ENCODE measurements at places on chromosomes 13 and 19.

GRCh38 chr19:46716672-46717033 is 261 bp downstream of the PRKD2 start:
- no peak for DNase-seq

DNA sequence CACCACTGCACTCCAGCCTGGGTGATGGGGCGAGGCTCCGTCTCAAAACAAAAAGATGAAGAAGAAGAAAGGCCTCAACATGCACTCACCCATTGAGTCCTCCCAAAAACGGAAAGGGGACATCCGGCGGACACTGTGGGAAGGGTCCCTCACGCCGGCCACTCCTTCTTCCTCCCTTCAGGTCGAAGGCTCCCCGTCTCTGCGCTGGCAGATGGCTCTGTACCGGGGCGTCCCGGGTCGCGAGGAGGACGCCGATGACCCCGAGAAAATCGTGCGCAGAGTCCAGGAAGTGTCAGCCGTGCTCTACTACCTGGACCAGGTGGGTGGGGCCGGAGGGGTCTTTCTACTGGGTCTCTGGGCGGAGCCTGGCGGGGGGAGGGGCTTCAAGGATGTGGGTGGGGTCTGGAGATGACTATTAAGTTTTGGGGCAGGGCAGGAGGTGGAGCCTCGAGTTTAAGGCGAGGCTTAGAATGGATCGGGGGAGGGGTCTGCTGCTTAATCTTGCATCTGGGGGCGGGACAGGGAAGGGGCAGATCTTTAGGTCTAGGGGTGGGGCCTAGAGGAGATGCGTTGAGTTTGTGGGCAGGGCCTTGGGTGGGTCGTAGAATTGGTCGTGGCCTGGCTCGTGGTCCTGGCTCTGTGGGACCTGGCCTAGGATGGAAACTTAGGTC is 90.2 kb downstream of the MAP4K1 start:
- no peak for DNase-seq

DNA sequence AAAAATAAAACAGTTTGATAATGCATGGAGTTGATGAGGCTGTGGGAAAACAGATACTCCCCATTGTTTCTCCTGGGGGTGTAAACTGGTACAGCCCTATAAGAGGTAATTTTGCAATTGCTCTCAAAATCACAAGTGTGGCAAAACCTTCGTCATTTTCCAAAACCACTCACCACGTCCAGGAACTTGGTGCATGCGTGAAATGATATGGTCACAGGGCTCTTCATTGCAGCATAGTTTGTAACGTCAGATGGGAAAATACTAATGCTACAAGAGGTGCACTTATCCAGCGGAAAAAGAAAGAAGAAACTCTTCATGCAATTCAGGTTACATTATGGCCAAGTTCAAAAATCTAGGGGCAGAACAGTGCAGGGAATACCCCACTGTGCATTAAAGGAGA is 11.9 kb upstream of the PLAUR start:
- no peak for DNase-seq

DNA sequence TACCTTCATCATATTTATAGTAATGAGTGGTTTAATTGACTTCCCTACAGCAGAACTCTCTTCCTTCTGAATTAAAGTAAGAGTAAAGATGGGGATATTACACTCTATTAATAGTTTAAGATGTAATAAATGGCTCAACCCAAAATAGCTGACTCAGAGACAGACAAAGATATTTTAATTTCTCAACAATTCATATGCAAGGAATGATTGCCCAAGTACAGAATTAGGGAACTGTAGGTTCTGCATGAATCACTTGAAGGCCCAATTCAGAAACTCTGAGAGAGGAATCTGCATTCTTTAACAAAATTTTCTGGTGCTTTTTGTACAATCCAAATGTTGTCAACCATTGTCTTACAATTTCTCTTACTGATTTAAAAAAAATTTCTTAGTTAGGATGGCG is 42.9 kb upstream of the PCDH9 start:
- peak; percentile 1 for DNase-seq

Measured in fibroblast of skin of back (primary cell).